Kidney glomerular epithelial cell (primary cell): ENCODE measurements at places on chromosomes 5 and 9.

GRCh38 chr9:20604562-20604961 lies 17.7 kb downstream of the MLLT3 start:
- no peak for DNase-seq

GRCh38 chr9:15248081-15248480 lies 58.9 kb downstream of the TTC39B start:
- DNase-seq, result no peak

GRCh38 chr5:159053216-159053615 lies 46.5 kb downstream of the EBF1 start:
- no peak for DNase-seq

GRCh38 chr5:72467461-72467860 lies 39.7 kb downstream of the ZNF366 start:
- DNase-seq, result no peak

DNA sequence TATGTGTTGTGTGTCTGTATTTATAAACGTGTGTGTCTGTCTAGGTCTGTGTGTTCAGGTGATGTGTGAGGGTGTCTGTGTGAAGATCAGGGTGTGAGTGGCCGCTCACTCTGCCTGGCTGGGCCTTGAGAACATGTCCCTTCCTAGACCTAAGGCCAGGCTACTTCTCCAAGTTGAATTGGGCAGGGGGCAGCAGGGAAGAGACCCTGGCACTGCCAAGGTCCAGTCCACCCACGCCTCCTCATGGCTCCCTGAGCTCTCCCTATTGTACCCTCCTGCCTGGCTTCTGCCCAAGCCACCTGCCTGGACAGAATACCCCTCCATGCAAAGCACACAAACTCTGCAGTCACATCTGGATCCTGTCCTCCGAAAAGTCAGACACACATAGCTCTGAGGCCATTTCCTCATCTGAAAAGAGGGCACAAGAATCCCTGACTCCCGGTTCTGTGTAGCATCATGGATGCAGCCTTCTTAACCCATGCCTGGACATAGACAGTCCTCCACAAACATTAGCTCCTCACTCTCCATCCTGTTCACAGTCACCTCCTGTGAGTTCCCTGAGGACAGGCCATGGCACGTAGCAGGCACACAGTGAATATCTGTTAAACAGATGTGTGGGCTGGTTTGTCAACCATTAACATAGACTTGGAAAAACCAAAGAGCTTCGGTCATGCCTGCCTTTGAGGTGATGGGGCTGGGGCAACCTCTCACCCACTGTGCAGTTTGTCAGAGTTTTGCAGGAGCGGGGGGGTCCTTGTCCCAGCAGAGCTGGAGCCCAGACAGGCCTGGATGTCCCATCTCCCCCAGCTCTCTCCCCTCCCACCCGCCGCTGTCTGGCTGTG lies 167.8 kb upstream of the MVB12B start:
- no peak for DNase-seq

- no peak for DNase-seq
Observed at GRCh38 chr5:143213231-143213850, 190.1 kb downstream of the NR3C1 start.

- no peak for DNase-seq
Observed at GRCh38 chr9:137068539-137069507, 1.5 kb downstream of the SAPCD2 start.

- DNase-seq, result no peak
Observed at GRCh38 chr5:135683189-135683588, 104.4 kb upstream of the CXCL14 start.

GRCh38 chr5:18702821-18703220 lies 1068.6 kb downstream of the TAF11L14 start:
- DNase-seq, result no peak

- DNase-seq, result peak; percentile 27
Observed at GRCh38 chr5:125798307-125798706, 624.9 kb upstream of the GRAMD2B start.

- no peak for DNase-seq
Observed at GRCh38 chr5:144318460-144318859, 147.8 kb downstream of the KCTD16 start.

DNA sequence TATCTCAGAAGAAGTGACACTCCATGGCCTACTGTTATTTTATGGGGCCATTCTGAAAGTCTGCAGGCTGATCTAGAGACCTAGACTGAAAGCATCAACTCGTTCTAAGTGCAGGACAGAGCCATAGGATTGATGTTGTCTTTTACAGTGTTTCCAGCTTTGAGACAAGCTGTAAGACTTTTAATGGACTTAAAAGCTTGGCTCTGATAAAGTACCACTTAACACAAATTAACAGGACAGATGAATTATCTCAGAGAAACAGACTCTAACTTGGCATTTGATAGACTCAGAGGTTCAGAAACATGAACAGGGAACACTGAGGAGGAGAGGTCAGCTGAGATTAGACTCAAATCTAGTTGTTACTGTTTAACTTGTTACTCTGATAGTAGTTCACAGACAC lies 203.2 kb downstream of the TLR4 start:
- no peak for DNase-seq

GRCh38 chr9:76414661-76415060 lies 20.4 kb upstream of the RFK start:
- DNase-seq, result no peak

- peak; percentile 48 for DNase-seq
Observed at GRCh38 chr5:149731332-149731616, 1.2 kb downstream of the PPARGC1B start.

DNA sequence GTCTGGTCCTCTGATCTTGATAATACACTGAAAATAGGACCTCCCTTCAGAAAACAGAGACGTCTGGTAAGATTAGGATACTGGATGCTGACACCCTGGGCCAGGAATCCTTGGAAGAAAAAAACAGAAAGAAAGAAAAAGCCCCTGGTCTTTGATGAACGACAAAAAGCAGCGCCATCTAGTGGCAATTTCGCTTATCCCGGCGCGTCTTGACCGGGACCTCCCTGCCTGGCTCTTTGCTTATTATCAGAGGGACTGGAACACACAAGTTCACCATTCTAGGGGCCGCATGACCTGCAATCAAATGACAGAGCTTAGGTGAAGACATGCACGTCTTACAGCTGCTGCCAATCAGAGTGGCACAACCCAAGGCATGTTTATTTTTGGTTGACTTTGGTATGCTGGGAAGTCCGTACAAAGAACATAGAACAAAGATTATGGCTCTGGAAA lies 114.9 kb upstream of the NFIB start:
- DNase-seq, result peak; percentile 55

DNA sequence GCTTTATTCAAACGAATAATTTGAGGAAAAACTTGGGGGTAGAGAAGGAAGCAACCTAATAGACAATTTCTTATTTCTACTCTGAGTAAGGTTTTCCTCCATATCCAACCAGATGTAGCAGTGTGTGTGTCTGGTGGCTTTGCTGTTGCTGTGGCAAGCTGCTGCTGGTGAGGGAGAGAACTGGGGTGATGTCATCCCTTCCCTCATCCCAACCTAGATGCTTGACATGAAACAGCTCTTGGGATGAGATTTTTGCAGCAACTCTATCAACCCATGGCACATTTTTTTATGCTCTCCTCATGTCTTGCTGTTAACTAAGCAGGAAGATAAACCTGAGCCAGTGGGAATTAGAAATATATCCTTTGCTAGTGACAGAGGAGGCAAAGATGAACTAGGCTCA lies 135.8 kb downstream of the PCSK1 start:
- no peak for DNase-seq

- no peak for DNase-seq
Observed at GRCh38 chr5:123117989-123118388, 28.9 kb downstream of the PRDM6 start.

GRCh38 chr5:142378737-142379634 lies 54.2 kb upstream of the SPRY4 start:
- DNase-seq, result no peak

DNA sequence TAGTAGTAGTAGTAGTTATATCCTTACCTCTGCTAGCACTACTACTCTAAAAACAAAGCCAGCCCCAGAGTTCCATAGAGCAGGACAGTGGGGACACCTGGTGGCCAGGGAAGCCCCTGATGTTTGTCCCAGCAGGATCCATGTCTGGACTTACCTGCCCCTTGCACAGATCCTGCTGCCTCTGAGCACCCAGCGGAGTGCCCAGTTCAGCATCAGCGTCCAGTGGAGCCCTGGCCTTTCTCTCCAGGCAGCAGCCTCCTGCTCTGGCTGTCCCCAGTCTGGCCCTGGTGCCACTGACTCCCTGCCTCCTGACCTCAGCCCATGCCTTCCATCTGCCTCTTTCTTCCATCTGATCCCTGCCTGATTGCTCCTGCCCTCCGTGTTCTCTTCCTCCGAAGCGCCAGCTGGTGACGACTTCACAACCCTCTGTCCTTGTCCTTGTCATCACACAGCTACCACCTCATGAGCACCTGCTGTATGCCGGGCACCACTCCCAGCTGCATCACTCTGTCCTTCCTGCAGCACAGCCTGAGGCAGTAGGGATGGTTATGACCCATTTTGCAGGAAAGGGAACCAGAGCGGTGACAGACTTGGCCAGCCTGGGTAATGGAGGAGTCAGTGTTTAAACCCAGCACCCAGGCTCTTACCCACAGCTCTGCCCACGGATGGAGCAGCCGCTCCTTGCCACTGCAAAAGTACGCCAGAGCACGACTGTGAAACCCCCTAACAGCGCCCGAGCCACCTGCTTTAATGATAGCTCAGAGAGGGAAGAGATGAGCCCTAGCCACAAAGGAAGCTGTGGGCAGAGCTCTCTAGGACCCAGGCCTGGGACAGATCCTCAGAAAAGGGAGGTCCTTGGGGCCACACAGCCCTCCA lies 11.5 kb downstream of the SARDH start:
- DNase-seq, result no peak
